ENCODE measurements at places on chromosomes 6 and 20. TPM values are rescaled to one million over a fixed set of nuclear protein-coding genes. Genes with fewer than 3 reads are reported as not detected.

DNA sequence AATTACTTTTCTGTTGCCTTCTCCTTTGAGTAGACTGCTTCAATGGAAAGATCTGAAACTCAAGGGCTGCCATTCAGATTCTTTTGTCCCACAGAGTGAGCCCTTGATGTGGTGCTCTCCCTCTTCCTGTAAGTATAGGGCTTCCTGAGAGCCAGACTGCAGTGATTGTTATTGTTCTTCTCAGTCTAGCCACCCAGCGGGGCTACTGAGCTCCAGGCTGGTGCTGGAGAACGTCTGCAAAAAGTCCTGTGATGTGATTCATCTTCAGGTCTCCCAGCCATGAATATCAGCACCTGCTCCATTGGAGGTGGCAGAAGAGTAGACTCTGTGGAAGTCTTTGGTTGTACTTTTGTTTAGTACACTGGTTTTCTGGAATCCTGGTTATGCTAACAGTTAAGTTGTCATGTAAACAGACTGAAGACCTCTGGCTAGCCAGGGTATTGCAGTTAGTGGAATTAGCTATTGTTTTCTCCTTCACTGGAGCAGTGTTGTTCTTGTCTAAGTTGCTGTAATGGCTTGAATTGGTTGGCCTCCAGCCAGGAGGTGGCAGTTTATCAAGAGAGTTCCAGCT lies 240.9 kb downstream of the COL12A1 start:
- DNase-seq, result no peak

DNA sequence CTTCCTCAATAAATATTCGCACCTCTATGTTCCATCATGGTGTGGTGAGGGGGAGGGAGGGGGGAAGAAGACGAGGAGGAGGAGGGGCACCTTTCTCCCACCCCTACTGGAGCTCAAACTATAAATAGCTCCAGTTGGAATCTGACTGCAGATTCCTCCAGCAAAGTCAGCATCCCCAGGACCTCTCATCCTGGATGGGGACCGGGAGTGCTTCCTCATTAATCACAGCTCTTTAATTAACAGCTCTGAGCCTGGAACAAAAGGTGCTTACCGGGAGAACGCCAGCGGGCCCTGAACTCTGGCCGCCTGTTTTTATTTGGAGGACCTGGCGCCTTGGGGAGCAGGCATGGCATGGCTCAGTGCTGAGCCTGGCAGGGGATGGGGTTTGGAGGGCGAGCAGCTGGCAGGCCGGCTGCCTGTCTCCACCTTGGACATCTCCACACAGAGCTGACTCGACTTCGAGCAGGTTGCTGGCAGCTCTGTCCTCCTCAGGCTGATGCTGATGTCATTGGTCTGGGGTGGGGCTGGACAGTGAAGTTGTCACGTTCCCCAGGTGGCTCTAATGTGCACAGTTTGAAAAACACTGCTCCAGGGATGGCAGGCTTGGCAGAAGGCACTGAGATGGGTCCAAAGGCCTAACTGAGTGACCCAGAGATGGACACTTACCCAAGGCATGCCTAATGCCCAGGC lies 180.4 kb downstream of the DHX35 start:
- DNase-seq, result no peak

DNA sequence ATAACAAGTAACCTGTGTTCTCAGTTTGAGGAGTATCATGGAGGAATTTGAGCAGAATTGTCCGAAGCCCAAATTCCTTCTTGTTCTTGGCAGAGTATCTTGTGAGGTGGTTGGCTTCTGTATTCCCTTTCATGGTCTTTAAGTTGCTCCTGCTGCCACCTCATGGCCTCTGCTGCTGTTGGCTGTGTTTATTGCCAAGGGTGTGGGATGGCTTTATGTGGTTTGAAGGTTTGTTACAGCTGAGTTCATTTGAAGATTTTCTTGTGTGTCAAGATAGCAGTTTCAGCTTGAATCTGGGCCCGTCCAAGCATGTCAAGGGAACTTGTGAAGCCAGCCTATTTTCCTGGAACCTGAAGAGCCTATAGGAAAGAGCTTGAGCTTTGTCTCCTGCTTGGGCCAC lies 20.2 kb upstream of the TTK start:
- no peak for DNase-seq

DNA sequence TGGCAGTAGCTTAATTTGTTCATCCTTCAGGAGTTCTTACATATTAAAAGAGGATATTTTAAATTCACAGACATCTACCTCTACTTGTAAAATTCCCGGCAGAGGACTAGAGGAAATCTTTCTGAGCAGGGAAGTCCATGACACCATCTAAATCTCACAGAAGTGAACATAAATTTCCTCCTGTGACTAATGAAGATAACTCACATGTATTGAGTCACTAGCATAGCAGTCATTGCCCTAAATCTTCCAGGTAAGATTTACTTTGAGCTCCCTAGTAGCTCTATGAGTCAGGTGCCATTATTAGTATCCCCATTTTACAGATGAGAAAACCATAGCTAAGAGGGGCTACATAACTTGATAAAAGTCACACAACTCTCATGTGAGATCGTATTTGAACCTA lies 1058.6 kb upstream of the FLRT3 start:
- no peak for DNase-seq

DNA sequence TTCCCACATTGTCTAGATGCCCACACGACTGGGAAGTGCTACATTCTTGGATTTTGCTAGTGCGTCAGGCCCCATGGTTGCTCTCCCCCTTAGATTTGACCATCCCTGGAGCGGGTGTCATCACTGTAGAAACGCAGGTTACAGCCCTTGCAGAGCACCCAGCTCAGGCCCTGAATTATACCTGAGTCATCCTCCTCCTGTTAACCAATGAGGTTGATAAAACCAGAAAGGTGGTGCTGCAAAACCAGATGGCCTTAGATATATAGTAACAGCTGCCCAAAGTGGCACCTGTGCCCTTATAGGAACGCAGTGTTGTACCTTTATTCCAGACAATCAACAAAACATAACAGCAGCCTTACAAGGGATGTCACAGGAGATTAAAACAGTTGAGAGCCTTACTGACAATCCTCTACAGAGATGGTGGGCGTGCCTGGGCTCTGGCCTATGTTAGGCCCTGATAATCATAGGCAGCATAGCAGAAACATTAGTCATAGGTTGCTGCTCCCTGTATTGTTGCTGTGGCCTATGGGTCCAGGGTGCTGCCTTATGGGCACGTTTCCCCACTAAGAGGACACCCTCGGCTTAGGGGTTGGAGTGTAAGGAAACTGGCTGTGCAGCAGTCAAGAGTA lies 33.6 kb upstream of the HSF2 start:
- no peak for DNase-seq

GRCh38 chr20:2084703-2085102 lies 16.9 kb upstream of the STK35 start:
- DNase-seq, result no peak

GRCh38 chr6:32885698-32886286 lies 31.8 kb downstream of the PSMB9 start:
- DNase-seq, result no peak

Gene HLA-DRB5
- total RNA-seq, result 36.3 TPM
